T-helper 2 cell (primary cell): ENCODE measurements at places on chromosomes 7 and 10.

DNA sequence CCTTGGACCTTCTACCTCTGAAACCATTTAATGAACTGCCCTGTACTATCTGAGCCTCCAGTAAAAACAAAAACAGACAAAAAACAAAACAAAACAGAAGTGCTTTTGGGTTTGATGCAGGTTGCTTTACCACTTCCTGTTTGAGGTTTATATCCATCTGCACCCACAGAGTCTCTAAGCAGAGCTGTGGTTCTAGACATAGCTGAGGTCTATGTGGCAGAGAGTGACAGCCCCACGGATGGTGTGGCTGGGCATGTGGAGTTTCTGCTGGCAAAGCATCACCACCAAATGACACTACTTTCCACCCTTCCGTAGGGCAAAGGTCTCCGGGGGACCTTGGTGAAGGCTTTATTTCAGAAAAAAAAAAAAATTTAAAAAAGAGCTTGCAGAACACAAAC lies 754.2 kb downstream of the GRID1 start:
- DNase-seq, result no peak

GRCh38 chr7:69864274-69864673 lies 266.0 kb downstream of the AUTS2 start:
- DNase-seq, result no peak

DNA sequence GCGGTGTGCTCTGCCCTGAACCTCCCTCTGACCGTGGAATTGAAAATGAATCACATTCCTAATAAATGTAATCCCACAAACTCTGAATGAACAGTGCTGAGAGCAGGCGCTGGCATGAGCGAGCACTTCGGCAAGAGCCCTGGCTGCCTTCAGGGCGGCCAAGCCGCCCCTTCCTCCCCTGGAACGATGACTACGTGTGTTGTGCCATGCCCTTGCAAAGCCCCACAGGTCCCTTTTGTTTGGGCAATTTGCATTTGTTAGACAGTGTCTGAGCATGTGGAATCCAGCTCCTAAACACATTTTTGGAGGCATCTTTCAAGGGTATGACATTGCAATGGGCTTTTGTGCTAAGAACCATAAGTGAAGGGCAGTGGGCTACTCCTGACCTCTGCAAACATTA lies 95.6 kb upstream of the MKI67 start:
- no peak for DNase-seq

- no peak for DNase-seq
Measured at GRCh38 chr10:8283166-8283905, 228.8 kb downstream of the GATA3 start.
